ENCODE measurements at places on chromosomes 3 and 15. TPM values are rescaled to one million over a fixed set of nuclear protein-coding genes. Genes with fewer than 3 reads are reported as not detected.

GOLGA8J gene
- not detected for total RNA-seq

FRMD5 gene
- total RNA-seq: 0.13 TPM

C3orf70 gene
- not detected for total RNA-seq

EOMES gene
- total RNA-seq: 2.7 TPM

KCNMB3 gene
- total RNA-seq: 0.15 TPM

ABTB1 gene
- total RNA-seq: 8.8 TPM

ARRDC4 gene
- 3.5 TPM for total RNA-seq

SERPINI1 gene
- 1.4 TPM for total RNA-seq

HRH1 gene
- 3.6 TPM for total RNA-seq

POPDC2 gene
- total RNA-seq: 0.84 TPM

SLC30A4 gene
- total RNA-seq: 1.2 TPM

CNTN6 gene
- not detected for total RNA-seq

- no peak for DNase-seq
Measured at GRCh38 chr15:48175126-48175525, 3.0 kb downstream of the MYEF2 start.

GRCh38 chr3:178561239-178561638 lies 25.0 kb downstream of the KCNMB2 start:
- DNase-seq: no peak

GRCh38 chr3:16134173-16134928 lies 40.1 kb upstream of the GALNT15 start:
- no peak for DNase-seq

- DNase-seq: no peak
Measured at GRCh38 chr15:45253330-45253729, 1.3 kb downstream of the SLC28A2 start.

- no peak for DNase-seq
Measured at GRCh38 chr3:178915365-178915764, 156.2 kb downstream of the ZMAT3 start.

GRCh38 chr15:59169251-59169708 lies 37.4 kb upstream of the LDHAL6B start:
- no peak for DNase-seq

GRCh38 chr3:188272481-188273372 lies 118.8 kb downstream of the LPP start:
- DNase-seq: no peak

DNA sequence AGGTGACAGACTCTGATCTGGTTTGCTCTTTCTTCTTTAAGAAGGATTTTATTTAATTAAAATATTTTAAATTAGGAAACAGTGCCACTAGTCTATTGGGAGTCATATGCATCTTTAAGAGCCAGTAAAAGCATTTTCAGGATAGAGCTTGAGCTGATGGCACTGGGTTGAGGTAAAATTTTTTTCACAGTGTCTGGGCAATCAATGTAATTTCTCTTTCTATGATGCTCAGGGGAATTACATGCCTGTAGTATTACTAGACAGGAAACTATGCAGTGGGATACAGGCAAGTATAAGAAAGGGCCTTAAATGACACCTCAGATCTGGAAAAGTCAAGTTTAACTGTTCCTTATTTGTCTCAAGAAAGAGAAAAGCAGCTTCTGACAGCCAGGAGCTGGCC lies 76.4 kb downstream of the GAP43 start:
- DNase-seq: no peak

DNA sequence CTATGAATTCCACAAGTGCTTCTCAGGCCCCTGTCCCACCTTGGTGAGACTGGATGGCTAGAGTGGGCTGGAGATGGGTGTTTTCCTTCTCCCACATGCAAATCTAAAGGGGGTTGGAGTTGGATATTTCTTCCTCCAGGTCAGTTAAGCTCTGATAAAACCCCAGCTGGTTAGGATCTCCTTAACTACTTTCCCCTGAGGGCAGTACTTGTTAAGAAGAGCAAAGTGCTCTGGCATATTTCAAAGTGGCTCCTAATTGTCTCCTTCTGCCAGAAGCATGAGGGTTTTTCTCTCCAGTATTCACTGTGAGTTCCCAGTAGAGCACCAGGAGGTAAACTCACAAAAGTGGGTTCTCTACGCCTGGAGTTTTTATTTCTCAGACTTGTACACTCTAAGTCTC lies 31.4 kb downstream of the COL6A6 start:
- DNase-seq: no peak

- no peak for DNase-seq
Measured at GRCh38 chr3:46599590-46599989, 12.7 kb upstream of the FAM240A start.

- DNase-seq: no peak
Measured at GRCh38 chr3:164940745-164941144, 137.6 kb downstream of the SI start.

DNA sequence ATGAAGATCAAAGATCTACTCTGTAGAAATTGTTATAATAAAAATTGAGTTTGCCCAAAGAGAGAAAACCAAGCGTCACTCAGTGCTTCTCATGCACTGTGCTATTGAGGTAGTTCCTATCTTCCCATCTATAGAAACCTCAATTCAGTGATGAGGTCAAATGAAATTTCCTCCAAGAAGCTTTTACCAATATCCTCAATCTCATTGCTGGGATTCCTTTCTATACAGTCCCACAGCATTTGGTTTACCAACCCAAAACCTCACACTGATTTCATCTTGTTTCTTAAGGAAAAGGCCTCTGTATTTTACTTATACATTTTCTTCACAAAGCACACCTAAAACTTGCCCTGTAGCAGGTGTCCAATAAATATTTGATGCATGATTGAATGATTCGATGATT lies 147.2 kb downstream of the ALCAM start:
- DNase-seq: no peak

- DNase-seq: no peak
Measured at GRCh38 chr15:82306791-82307713, 42.2 kb downstream of the GOLGA6L10 start.

GRCh38 chr15:38503496-38503895 lies 49.6 kb downstream of the FAM98B start:
- no peak for DNase-seq

DNA sequence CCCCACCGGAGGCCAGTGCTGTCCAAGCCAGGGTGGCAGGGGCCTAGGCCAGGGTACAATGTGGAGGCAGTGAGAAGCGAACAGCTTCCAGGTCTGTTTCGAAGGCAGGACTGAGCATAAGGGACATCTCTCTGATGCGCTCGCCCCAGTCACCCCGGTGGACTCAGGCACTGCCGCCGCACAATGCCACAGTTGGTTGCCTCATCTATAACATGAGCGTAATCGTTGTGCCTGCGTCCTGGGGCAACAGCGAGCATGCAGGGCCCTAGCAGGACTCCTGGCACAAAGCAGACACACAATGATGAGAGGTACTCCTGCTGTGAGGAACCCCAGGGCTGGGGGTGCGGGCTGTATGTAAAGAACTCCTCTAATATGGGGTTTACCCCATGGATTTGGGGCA lies 14.1 kb downstream of the HRH1 start:
- no peak for DNase-seq

GRCh38 chr15:69958496-69959084 lies 139.1 kb downstream of the TLE3 start:
- DNase-seq: no peak

DNA sequence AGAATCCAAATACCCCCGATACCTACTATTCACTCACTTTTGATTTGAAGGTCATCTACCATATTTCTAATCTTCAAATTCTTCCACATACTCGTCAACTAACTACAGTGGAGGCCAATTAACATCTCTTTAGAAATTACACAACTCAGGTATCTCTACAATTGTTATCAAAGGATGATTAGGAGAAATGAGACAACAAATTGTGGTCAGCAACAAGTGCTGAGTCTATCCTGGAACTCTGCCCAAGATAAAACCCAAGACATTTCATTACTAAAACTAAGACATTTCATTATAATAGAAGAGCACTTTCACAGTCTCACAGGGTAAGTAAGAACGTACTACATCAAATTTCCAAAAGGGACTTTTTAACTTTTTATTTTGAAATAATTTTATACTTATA lies 100.0 kb downstream of the TBC1D5 start:
- DNase-seq: no peak

Measured in activated T-cell treated with anti-CD3 and anti-CD28 coated beads, Interleukin-2, amount 50 U/mL, for 4 hours (primary cell).